ENCODE measurements at places on chromosomes 1 and 21.

- DNase-seq: no peak
These were observed 38.3 kb upstream of the PRSS38 start for GRCh38 chr1:227777156-227777555.

- DNase-seq: no peak
These were observed 180.0 kb downstream of the SDCCAG8 start for GRCh38 chr1:243435836-243436235.

DNA sequence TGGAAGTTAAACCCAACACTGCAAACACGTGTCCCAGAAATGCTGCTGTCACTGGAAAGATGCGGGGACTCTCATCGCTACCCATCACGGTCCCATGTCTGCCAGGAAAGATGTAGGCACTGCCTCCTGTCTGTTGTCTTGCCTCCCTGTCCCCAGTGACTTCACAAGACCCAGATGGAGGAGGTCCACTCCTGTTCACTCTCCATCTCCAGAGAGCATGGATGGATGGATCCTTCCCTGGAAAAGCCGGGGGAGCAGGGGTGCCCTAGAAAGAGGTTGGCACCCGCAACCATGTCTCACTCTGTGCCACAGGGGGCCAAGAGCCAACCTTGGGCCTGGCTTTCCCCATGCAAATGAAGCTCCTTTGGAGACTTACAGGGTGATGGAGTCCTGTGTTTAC lies 135.5 kb downstream of the GLIS1 start:
- DNase-seq: no peak

DNA sequence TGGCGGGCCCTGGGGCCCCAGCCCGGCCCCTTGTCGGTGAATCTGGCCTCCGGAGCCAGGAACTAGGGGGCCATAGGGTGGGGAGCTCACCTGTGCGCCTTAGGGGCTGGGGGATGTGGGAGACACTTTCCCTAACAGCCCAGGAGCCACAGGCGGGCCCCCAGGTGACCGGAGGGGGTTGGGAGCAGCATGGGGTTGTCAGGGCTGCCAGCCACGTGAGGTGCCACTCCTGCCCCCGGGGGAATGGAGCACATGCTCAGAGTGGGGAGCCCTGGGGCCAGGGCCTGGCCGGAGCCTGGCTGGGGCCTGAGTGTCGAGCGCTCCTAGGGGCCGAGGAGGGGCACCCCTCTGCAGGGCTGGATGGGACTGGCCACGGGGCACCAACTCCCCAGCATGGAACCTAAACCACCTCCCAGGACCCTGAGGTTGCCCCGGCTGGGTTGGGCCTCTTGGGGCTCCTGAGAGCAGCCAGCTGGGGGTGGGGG lies 19.9 kb downstream of the PRXL2B start:
- DNase-seq: peak; percentile 50

GRCh38 chr1:240362826-240363225 lies 249.1 kb downstream of the GREM2 start:
- DNase-seq: no peak

DNA sequence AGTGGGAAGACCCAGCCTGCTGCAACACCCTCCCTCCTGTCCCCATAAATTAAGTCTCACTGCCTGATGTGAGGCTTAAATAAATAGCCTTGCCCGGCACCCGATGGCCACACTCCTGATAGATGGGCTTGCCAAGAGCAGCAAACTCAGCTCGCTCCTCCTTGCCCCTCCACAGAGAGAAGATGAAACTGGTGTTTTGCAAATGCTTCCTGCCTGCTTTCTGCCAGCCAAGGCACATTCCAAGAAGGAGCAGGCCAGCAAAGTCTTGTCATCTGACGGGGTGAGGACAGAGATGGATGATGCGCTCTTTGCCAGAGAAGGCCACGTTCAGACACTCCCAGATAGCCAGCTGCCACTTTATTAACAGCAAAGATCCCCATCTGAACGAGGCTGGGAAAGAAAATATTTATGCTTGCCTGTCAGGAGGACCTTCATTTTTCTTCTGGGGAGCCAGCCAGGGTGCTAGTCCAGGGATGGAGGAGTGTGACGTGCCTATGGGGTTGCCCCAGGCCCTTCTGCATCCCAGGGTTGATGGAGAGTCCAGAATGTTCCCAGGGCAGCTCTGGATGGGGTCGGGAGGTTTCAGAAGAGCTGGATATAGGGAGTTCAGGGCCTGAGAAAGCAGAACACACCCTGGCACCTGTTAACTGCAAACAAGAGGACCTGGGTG lies 265.4 kb downstream of the FOXD2 start:
- no peak for DNase-seq

DNA sequence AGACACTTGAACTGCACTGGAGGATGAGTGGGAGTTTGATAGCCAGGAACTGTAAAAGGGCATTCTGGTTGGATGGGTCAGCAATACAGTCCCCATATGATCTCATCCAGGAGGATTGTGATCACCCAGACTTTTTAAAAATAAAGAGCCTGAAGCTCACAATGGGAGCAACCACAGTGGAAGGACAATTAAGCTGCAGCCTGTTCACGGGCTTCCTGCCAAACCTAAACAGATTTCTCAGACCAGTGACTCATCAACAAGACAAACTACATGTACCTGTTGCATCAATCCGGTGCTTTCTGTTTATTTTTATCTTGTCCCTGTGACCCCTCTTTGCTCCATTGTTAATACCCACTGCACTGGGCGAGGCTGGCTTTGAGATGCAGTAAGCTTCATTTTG lies 52.3 kb downstream of the PAPPA2 start:
- no peak for DNase-seq

DNA sequence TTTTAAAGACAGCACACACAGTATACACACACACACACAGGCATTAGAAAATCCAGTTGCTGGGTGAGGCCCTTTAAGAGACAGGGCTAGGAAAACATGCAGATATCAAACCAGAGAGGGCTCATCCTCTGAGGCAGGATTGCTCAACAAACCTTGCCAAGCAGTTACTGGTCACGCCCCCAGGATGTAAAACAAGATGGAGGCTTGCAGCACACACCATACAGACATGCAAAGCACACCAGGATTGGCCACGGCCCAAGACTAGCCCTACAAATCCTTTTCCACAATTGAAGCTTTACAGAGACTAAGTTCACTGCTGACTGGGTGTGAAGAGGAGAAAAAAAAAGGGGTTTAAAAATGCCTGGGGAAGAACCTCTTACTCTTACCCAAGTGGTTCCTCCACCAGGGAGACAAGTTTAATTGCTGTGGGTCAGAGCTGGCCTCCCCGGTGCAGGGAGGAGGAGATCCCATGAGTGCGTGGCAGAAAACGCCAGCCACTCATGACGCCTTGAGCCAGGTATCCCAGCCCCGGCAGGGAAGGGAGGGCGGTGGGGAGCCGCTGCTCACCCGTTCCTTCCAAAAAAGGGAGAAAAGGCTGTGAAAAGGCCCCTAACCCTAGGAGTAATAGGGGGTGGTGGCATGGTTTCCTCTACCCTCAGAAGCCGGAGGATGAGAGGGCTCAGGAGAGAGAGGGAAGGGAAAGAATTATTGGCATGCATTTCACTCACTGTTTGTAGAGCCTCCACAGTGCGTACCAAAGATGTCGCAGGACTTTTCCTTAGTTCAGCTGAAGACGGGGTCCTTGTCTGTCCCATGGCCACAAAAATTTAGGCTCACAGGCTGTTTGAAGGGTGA lies 594.6 kb upstream of the ZP4 start:
- no peak for DNase-seq

- DNase-seq: no peak
These were observed 113.4 kb downstream of the ERG start for GRCh38 chr21:38384675-38385426.

- no peak for DNase-seq
These were observed 2.7 kb downstream of the COL24A1 start for GRCh38 chr1:86153836-86154235.

DNA sequence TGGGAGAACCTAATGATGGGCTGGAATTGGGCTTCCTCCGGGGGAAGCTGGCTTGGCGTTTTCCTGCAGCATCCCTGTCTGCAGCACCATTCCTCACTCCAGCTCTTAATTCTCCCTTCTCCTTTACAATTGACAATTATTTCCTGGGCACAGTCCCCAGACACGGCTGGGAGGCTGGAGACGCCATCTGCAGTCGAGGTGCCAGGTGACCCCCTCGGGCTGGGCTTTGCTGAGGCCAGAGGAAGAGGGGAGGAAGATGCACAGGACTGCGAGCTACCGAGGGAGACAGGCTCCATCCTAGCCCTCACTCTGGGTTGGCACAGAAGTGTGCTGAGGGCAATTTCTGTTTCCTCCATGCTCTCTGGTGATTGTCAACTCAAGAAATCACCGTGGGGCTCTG lies 453.8 kb downstream of the PTPRU start:
- DNase-seq: no peak

DNA sequence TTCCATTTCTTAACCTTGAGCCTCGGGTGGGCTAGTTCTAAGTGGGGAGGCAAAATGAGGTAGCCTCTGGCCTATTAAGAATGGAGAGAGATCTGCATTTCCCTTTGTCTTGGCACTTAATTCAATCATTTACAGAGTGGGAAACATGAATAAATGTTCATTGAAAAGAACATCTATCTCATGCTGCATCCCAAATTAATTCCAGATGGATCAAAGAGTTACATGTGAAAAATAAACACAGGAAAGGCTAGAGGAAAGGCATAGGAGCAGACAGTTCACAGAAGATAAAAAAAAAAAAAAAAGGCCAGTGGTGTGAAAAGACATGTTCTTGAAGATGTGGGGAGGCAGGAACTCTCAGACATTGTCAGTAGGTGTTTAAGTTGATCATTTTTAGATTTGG lies 35.7 kb upstream of the EPS8L3 start:
- DNase-seq: no peak

- DNase-seq: no peak
These were observed 210.4 kb downstream of the KCNK2 start for GRCh38 chr1:215292932-215293331.

DNA sequence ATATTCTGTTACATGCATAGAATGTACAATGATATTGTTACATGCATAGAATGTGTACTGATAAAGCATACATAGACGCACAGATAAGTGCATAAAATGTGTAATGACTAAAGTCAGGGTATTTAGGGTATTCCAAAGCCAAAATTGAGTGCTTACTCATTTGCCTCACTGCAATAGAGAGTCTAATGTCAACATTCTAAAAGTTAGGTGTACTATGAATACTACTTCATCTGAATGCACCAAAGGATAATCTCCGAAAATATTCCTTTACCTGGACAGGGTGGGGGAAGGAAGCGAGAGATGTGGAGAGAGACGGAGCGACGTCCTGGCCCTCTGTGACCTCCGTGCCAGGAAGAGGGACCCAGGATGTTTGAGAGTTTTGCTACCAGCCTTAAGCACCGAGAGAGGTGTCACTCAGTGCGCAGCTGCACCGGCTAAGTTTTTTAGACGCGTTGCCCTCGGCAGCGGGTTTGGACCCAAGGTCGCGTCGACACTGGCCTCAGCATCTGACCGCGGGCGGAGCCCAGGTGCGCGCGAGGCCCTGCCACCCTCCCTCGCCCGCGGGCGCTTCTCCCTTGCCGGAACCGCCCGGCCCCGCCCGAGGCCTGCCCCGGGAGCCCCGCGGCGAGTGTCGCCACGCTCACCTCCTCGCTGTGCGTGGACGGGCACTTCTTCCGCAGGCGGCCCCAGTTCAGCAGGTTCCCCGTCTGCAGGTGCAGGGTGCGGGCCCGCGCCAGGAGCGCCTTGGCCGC lies 660 bp downstream of the GCLM start:
- peak; percentile 68 for DNase-seq
